ENCODE measurements at places on chromosomes 2 and 18.
A peak's percentile ranks its signal among the peaks of the same experiment; 100 is the strongest.

- no peak for DNase-seq
These were observed 364.8 kb upstream of the SLC14A2 start for GRCh38 chr18:45250479-45250878.

DNA sequence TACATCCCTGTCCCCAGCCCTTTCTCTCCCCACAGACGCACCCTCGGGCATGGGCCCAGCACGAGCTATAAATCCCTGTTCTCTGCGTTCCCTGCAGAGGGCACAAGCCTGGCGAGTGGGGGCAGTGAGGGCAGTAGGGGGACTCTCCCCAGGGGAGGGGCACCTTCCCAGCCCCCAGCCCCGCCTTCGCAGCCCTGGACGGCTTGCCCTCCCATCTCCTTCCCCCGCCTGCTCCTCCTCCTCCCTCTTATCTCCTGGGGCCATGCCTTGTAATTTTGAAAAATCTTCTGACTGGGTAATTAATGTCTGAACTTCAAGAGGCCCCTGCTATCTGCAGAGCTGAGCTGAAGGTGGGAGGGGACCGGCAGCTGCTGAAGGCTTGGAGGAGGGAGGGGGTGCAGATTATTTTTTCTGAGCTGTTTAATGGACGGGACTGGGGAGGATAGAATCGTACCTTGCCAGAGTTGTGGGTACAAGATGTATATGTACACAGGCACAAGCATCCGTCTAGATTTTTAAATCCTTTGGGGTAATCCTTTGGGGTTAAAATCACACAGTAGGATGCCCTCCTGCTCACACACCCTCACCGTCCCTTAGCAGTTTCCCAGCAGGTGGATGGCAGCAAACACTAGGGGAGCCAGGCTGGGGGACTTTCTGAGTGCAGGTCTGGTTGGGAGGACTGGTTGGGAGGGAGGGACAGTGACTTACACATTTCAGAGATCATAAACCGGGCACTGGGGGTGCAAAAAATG, 121.9 kb downstream of the SMAD7 start:
- DNase-seq: no peak

- peak; percentile 91 for DNase-seq
These were observed 3.6 kb upstream of the CTDSP1 start for GRCh38 chr2:218395826-218396687.

- no peak for DNase-seq
These were observed 144.8 kb downstream of the SMAD7 start for GRCh38 chr18:48805826-48806535.

- no peak for DNase-seq
These were observed 21.6 kb upstream of the CACNB4 start for GRCh38 chr2:152120430-152120829.

DNA sequence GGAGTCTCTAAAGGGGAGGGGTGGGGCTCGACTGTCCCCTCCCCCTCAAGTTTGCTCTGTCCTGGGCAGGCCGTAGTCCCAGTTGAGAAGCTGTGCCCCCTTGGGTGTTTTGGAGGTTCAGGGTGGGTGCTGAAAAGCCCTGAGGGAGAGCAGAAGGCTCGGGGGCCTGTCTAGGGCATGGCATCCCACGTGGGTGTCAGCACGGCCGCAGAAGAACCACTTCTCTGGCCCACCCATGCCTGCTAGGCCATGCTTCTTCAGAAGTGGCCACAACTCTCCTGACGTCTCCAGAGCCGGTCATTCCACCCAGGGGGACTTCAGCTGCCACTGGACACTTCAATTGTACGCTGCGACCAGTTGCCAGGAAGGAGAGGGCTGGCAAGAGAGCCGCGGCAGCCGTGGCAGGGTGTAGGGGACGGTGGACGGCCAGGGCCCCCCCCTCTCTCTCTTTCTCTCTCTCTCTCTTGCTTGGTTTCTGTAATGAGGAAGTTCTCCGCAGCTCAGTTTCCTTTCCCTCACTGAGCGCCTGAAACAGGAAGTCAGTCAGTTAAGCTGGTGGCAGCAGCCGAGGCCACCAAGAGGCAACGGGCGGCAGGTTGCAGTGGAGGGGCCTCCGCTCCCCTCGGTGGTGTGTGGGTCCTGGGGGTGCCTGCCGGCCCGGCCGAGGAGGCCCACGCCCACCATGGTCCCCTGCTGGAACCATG, at the start of gene INPP5D:
Gene INPP5D, plus strand, starts transcription at position 546 of the 704 bp plus-strand sequence. Its CDS starts 137 bp downstream, at position 683.
- DNase-seq: peak; percentile 75

- DNase-seq: no peak
These were observed 189.2 kb downstream of the NCKAP5 start for GRCh38 chr2:133378928-133379549.

DNA sequence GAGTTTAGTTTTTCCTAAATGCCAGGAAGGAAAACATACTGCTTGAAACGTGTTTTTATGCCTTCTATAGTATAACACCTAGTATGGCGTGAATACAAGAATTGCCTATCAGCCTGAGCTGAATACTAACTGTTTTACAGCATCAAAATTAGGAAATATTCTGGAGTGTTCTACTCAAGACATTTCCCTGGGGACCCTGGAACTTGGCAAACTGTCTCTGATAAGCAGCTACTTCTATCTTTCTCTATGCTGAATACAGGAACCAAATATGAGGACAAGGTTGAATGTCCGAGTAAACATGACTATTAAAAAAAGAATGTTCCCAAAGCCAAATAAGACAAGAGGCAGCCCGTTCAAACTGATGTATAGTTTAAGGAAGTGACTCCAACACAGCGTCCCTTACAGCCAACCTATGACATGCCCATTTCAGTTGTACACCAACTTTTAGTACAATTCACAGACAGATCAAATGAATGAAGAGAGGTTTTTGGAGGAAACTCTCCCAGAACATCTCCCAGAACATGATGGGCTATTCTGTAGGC, 951.3 kb upstream of the ACVR2A start:
- no peak for DNase-seq

DNA sequence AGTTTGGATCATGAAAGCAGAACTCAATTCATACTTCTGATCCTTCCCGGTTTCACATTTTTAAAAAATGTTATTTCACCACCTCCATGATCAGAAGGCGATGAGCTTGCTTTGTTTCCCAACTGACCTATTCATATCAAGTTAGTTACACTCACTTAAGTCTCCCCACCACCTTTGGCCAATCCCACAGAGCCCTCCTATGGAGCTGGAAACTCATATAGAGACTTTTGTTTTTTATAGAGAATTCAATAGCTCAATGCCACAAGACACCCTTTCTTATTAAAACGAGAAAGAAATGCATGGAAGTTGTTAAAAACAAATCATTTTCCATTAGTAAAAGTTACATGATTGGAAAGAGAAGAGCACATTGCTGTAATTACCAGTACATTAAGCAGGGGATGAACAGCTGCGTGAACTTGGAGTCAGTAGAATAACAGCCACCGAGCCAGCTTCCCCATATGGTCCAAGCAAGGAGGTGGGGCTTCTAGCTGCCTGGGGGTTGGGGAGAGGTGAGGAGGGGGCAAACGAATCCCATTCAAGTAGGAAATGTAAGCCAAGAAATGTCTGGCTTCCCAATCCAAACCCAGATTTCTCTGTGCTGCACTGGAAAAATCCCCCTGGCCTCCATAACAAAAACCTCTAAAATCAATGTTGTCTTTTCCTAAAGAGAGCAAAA, 614.5 kb downstream of the IRS1 start:
- no peak for DNase-seq

DNA sequence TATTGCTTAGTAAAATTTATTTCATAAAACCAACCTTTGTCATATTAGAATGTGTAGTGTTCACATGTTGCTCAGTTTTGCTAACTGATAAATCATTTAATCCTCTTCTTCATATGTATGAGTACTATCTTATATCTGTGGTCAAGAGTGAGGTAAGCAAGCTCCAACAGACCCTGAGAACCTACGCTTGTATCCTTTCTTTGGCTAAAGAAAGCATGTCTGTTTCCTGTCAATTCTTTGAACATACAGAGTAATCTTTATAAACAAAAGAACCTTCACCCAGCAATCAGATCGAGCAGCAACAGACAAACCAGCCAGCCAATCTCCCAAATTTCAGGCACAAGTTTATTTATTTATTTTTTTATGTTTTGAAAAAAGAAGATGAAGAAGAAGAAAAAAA, 6.4 kb downstream of the ADCYAP1 start:
- DNase-seq: no peak

DNA sequence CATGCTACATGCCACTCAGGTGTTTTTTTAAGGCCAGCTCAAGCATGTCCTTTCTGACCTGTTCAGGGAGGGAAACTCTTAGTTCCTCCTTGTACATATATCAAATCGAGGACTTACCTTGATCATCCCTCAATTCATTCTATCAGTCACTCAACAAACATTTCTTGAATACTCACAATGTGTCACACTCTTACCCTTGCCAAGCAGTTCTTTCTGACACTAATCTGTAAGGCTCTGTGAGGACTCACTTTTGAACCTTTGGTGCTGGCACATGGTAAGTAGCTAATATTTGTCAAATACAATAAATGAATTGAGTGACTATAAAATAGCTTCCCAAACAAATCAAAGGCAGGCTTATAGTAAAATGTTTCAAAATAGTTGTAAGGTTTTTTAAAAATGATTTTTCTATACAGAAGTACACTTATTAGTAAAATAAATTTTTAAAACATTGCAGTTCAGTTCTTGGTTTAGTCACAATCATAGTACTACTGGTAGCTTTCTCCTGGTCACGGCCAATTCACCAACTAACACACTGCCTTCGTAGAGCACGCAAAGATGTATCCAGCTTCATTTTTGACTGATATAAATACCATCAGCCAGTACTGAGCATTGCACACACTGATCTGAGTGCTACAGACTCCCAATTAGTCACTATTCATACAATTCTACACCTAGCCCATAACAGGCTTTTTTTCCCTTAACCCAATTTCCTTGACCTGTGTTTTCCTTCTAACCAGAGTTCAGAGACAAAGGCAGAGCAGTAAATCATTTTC, 50.9 kb downstream of the ZEB2 start:
- DNase-seq: no peak
